G401 (cell line): ENCODE measurements at places on chromosomes 3 and 15.

- DNase-seq = no peak
Observed at GRCh38 chr15:70035051-70035718, 62.5 kb downstream of the TLE3 start.

DNA sequence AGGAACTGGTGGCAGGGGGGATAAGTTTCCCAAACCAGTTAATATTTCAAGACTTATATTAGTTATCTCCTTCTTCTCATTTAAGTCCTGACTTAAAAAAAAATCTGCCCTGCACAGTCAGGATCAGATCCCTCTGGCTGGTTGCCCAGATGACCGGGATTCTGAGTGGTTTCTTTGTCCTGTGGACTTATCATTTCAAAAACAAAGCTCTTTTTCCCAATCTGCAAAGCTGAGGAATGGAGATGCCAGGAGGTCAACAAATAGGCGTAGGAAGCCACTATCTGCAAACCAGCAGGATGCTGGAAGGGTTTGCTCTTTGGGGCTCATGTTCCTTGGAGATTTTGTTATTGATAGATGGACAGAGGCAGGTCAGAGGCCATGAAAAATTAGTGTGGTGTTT, 5.8 kb downstream of the C3orf20 start:
- no peak for DNase-seq

DNA sequence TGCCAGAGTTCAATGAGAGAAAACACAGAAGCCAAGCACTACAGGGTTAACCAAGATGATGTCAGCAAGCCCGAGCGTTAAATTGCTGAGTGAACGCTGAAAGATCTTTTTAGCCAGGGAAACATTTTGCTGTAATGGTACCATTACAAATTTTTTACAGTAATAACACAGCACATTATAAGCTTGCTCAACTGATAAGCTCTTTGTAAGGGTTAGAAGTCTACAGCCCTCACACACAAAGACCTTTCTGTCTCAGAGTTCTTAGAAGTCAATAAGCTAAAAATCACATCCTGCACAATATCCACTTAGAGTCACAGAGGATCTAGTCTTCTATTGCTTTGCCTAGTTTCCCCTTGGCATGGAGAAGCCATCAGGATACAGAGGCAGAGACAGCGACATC, 29.9 kb downstream of the CHSY1 start:
- DNase-seq = no peak

DNA sequence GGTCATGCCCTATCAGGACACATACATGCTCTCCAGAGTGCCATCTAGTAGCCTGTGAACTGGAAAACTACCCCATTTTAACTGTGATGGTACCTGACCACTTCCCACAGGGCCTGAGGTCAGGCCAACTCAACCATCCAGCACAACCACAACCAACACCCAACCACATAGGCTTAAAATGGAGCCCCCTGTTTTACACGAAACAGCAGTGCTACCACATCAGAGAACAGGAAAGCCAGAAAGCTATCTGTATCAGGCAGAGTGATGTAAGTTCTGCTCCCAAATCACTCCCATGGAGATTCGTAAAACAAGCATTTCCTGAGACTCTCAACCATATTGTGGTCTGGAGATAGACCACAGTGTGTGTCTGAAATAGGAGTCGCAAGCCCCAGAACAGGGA, 1017.3 kb upstream of the EPHA6 start:
- no peak for DNase-seq

GRCh38 chr15:31384568-31384967, 57.9 kb downstream of the KLF13 start:
- DNase-seq = no peak

DNA sequence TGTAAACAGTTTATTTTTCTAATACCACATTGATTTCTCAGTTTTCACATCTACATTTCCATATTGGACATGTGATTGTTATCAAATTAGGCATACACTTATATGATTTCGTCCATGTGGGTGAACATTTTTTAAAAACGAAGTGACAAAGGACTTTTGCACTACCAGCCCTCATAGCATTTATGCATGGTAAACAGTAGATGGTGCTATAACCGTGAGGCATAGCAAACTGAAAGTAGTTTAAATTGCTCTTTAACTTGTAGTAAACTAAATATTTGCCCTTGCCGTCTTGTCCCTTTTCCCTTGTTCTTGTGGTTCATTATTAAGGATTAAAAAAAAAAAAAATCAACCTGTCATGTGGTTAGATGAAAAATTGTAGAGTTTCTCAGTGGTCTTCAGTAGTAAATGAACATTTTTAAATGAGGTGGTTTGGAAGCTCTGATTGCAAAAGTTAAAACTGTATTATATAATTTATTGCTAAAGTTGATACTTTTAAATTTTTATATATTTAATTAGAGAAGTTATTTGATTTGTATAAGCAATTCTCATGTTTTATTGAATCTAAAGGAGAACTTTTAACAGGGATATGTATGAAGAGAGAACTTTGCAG, 24.0 kb downstream of the STX19 start:
- DNase-seq = peak; percentile 58

- no peak for DNase-seq
Observed at GRCh38 chr15:67826717-67827561, 1.6 kb downstream of the SKOR1 start.

DNA sequence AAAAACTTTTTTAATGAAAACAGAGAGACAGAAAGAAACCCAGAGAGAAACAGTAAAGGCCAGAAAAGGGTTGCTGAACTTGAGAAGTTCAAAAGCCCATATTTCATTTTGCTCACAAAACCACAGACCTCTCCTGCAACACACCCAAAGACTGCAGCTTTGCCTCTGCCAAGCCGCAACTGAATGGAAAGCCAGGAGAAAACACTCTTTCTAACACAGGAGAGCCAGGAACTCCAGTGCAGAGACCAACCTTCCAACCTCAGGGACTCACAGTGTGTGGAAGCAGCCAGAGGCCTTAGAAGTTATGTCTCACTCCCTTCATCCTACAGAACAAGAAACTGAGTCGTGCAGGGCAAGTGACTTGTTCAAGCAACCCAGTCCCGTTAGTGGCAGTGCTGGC, 163.1 kb upstream of the HES1 start:
- DNase-seq = no peak

DNA sequence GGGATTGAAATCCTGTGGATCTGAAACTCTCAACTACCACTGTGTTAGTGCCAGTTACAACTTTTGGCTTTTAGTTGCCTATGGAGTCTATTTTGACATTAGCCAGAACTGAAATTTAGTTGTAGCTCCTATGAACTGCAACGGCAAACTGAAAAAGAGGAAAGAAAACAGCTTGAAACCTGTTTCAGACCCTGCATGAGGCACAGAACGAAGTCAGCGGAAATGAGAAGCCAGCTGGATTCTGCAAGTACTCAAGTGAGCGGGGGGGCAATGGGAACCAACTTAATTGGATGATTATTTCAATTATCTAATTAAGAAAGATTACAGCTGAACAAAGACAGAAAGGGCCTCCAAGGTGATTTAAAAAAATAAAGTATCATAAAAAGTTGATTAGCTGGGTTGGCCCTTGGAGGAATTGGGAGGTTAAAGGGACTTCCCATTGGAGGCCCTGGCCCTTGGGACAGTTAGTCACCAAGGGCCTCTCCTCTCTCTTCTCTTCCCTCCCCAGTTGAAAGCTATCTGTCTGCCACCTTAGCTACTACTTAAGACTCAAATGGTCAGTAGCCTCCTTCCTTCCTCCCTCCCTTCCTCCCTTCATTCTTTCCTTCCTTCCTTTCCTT, 352.1 kb downstream of the SHQ1 start:
- DNase-seq = no peak

DNA sequence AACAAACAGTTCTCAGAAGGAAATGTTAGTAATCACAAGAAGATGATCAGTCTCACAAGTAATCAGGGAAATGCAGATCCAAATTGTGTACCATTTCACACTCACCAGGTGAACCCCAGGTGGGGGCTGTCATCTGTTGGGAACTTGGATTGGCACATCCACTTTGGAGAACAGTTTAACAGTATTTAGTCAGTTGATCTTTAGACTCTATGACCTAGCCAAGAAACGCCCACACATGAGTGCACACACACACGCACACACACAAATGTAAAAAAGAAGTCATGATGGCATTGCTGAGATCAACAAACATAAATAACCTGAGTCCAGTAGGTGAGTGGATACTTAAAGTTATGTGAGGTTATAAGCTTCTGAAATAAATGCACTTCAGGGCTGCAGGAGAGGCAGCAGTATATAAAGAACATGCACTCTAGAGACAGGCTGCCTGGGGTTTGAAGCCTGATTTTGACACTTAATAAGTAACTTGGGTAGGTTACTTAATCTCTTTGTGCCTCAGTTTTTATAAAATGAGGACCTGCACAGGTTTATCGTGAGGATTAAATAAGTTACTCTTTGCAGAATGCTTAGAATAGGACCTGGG, 17.7 kb downstream of the ACVR2B start:
- no peak for DNase-seq

- DNase-seq = no peak
Observed at GRCh38 chr3:63870615-63871005, 6.9 kb downstream of the ATXN7 start.

DNA sequence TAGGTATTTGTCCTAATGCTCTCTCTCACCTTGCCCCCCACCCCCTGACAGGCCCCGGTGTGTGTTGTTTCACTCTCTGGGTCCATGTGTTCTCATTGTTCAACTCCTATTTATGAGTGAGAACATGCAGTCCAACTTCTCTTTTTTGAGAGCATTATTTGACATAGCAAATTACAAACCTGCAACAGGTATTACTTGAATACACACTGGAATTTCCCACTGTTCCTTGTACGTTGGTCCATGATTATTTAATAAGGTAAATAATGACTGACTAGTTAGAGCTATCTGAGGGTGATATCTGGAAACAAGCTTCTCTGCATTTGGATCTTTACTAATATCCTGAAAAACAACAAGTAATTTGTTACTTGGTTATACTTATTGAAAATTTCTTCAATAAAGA, 24.1 kb downstream of the ICE2 start:
- DNase-seq = no peak

- no peak for DNase-seq
Observed at GRCh38 chr3:151789853-151790463, 24.0 kb upstream of the AADAC start.

GRCh38 chr3:114504941-114505628, 211.3 kb downstream of the TIGIT start:
- DNase-seq = no peak

GRCh38 chr3:130820976-130821375, 72.9 kb upstream of the ATP2C1 start:
- no peak for DNase-seq

DNA sequence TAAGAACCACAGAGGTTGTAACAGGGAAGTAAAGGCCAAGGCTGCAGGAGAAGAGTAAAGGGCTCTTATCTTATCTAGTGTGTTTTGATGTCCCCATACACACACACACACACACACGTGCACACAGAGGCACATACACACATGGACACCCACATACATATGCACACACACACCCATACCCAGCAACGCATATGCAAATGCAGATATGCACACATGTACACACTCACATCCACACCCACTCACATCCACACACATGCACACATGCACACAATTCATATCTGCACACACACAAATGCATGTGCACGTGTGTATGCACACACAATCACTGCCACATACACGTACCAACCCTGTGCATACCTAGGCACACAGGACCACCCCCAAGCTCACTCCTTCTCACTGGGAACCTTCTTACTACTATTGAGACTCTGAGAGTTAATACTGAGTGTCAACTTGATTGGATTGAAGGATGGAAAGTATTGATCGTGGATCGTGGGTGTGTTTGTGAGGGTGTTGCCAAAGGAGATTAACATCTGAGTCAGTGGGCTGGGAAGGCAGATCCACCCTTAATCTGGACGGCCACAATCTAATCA, 99.0 kb upstream of the AKAP13 start:
- no peak for DNase-seq

DNA sequence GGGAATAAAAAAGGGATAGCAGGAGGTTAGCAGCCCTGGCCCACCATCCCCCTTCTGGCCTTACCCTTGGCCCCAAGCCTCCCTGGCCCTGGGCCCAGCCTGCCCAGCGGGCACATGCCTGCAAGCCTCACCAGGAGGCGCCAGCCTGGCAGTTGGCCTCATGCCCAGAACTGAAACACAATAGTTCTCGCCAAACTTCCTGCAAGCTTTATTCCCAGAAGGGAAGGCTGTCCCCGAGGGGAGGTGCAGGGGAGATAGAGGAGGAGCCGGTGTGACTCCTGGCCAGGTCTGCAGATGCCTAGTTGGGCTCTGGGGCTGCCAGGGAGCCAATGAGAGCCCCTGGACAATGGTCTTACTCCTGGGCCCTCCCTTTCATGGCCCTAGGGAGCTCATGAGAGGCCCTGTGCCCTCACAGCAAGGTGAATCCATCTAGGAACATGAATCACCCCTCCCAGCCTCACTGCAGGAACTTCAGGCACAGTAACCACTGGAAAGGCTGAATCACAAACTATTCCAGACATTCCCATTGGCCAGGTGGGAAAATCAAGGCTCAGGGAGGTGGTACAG, 4.0 kb downstream of the CCDC33 start:
- DNase-seq = peak; percentile 48

DNA sequence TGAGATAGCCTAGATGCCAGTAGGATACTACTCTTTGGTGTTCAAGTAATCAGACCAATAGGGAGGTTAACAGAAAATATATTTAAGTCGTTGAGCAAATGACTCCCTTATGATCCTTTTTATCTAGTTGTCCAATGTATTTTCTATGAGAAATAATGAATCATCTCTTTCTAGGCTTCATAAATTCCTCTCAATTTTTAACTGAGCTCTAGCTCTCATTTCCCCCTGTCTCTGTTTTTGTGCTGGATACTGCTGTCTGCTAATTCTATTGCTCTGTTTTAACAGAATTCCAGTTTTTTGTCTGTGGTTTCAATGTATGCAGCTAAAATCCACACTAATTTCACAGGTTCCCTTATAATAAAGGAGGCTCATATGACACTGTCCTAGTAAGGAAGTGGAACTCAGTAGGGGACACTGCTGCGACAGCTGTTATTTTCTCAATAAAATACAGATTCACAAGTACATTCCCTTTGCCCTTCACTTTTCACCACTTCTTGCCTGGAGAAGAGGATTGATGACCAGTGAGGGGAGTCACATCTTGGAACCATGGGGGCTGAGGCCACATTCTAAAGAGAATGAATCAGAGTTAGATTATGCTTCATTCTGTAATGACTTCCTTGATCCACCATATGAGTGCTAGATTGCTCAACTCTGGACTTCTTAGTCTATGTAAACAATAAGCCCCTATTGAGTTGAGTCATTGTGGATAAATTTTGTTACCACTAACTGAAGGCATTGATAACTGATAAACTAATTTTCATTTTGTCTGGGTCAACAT, 558.7 kb upstream of the KCNMB2 start:
- no peak for DNase-seq

DNA sequence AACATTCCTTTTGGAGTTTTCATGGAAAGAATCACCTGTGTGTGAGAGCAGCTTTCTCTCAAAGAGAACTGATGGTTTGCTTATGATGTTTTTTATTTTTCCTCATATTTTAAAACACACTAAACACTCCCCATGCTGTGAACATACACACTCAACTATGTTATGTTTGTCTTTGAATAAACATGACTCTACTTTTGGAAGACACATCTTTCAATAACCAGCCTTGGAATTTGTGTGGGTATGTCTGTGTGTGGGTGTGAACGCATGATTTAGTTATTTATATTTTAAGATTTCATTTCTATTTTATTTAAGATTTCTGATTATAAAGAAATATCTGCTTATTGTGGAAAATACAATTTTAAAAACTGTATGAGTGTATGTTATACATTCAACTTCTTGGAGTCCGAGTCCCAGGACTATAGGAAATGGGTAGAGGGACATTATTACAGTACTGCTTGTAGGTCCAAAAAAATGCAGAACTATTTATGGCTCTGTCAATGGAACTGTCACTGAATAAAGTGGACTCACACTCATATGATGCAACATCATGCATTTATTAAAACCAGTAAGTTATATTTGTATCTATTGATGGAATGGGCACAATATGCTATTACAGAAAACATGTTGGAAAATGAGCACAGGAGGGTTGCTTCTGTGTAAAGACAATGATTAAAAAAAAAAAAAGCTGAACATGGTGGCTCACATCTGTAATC, 43.5 kb downstream of the PDZRN3 start:
- no peak for DNase-seq
